NB4 (cell line): ENCODE measurements at places on chromosomes 12 and 14.

GRCh38 chr12:121468499-121468801 is 68.5 kb downstream of the RNF34 start:
- DNase-seq, result no peak

GRCh38 chr12:23862701-23863100 is 86.8 kb downstream of the SOX5 start:
- no peak for DNase-seq

GRCh38 chr12:122243965-122244364 is 18.1 kb upstream of the DIABLO start:
- no peak for DNase-seq

GRCh38 chr12:22283508-22283907 is 51.0 kb downstream of the ST8SIA1 start:
- no peak for DNase-seq

- no peak for DNase-seq
Observed at GRCh38 chr12:42857106-42857505, 267.6 kb upstream of the PRICKLE1 start.

GRCh38 chr12:117189725-117190209 is 503 bp downstream of the FBXO21 start:
- peak; percentile 67 for DNase-seq

DNA sequence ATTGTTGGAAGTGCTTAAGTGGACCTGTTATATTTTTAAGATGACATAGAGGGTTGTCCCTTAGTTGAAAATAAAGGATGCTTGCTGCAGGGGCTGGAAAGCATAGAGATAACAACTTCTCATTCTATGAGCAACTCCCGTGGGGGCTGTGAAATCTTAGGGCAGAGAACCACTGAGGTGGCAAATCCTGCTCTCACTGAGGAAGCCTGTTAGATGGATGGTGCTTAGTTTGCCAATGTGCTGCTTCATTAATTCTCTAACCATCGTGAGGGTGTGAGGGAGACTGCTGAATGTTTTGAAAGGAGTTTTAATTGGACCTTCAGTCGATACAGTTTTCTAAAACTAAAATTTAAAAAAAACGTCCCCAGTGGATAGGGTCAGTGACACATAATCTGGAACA is 46.5 kb downstream of the PTPRO start:
- DNase-seq, result peak; percentile 6

DNA sequence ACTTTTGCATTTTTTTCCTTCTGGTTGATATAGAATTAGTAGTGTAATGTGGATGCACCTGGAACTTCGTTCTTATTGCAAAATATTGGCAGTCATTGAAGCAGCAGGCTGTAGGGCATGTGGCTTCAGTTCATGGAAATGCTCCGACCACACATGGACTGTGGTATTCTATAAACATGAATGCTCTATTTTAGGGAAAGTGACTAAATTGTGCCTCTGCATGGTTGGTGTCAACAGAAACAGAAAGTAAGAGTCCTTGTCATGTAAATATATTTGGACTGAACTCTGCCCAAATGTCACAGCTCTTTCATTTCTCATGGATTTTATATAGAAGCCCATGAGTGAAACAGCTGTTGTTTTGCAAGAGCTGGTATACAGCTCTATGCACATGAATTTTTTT is 917.0 kb downstream of the LRFN5 start:
- DNase-seq, result no peak

DNA sequence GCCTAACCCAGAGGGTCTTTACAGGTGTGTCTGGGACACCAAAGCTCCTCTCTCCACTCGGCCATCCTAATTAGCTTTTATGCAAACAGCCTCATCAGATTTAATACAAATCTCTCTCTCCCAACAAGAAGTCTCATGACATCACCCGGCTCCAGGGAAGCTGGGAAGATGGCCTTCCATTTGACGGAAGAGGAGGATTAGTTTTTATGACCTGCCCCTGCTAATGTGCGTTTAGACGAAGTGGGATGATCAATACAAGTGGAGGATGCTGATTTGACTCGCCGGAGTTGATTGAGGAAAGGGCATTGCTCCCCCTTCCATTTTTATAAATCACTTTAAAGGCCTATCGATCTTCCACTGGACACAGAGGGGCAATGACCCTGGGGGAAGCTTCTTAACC is 239.2 kb downstream of the BCL11B start:
- DNase-seq, result no peak

DNA sequence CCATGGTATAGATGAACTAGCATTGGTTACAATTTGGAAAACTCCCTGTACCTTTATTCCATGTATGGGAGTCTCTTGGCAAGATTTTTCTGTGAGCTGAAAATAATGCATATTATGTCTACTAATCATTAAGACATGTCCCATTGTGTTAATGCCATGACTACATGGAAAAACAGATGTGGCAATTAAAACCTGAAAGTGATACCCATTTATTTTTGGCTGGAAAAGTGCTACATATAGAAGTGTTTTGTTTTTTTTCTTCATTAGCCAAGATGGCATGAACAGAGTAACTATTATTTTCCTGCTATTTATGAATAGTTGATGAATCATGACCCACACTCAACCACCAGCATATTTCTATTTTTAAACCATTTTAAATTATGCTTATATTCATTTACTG is 58.2 kb downstream of the ALG10B start:
- no peak for DNase-seq

- no peak for DNase-seq
Observed at GRCh38 chr14:99726538-99727095, 42.5 kb downstream of the CYP46A1 start.

- no peak for DNase-seq
Observed at GRCh38 chr14:57277062-57277461, 8.3 kb downstream of the AP5M1 start.

DNA sequence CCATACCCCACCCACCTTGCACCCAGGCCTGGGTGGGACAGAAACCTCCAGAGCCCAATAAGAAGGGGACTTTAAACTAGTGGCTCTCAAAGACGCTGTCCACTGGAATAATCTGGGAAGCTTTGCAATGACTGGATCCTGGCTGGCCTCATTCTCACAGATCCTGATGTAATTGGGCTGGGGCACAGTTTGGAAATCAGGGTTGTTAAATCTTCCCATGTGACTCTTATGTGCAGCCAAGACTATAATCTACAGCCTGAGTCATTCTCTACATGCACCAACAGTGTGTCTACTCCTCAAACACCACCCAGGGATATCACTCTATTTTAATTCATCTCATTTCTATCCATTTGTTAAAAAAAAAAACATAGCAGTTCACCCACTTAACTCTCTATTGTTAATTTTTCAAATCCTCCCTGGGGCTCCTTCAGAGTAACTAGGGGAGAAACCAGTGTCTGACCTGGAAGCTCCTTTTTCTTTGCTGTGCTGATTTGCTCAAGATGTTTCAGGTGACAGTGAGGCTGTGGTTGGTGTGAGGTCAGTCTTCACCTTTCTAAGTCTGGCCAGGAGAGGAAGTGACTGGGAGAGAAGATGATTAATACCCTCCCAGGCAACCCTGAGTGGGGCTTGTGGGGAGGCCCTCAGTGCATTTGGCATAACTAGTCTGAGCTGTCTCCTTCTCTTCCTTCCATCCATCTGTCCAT is 211.6 kb upstream of the SFSWAP start:
- DNase-seq, result no peak

- DNase-seq, result no peak
Observed at GRCh38 chr14:93956514-93957332, 19.6 kb downstream of the ASB2 start.

DNA sequence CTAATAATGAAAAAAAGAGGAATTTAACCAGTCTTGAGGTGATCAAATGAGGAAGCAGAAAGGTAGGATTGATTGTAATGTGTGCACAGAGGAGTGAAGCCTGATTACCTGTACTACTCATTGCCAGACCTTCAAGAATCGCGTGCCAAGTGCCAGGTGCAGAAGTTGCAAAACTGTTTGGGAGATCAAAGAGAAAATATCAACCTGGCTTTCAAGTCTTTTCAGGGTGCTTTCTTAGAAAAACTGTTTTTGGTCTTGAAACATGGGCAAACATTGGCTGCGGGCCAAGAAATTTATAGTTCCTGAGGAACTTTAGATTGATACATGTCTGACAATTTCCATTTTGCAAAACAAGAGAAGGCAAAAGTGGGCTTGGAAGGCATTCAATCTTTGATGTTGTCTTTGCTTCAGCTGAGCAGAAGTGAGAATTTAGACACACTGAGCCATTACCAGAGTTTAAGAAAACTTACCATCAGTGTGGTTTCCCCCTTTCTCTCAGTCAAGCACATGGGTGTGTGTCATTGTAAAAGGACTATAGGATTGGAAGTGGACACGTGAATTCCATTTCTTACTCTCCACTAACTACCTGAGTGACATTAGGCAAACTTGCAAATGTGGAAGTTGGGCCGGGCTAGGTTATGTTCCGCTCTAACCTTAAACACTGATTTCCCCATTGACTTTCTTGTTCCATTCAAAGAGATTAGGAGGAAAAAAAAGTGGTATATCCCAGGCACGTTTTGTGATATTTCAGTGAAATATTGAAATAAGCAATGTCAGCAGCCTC is 486.2 kb downstream of the DIO2 start:
- no peak for DNase-seq

GRCh38 chr12:15979096-15980092 is 68.3 kb downstream of the DERA start:
- DNase-seq, result peak; percentile 6

DNA sequence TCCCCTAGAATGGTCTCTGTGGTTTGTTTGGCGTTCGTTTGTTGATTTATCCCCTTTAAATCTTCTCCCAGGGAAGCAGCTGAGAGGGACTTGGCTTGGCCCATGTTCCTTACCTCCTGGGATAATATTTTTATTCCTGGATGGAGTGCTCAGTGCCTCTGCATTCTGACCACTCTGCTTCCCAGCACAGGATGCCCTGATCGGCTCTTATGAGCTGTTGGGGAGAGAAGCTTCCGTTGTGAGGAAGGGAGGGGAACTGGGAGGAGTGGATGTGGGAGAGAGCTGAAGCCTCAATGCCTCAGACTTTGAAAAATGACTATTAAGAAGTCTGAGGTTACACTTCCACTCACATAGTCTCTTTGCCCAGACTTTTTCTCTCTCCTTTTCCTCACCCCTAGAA is 114.8 kb downstream of the SMOC1 start:
- DNase-seq, result no peak

GRCh38 chr12:109264095-109264942 is 44.8 kb downstream of the FOXN4 start:
- peak; percentile 86 for DNase-seq

- DNase-seq, result no peak
Observed at GRCh38 chr12:121812320-121812871, 8.6 kb downstream of the SETD1B start.

- no peak for DNase-seq
Observed at GRCh38 chr12:3365463-3366411, 125.3 kb upstream of the PRMT8 start.

GRCh38 chr14:58060077-58060476 is 91.9 kb downstream of the ARMH4 start:
- no peak for DNase-seq

DNA sequence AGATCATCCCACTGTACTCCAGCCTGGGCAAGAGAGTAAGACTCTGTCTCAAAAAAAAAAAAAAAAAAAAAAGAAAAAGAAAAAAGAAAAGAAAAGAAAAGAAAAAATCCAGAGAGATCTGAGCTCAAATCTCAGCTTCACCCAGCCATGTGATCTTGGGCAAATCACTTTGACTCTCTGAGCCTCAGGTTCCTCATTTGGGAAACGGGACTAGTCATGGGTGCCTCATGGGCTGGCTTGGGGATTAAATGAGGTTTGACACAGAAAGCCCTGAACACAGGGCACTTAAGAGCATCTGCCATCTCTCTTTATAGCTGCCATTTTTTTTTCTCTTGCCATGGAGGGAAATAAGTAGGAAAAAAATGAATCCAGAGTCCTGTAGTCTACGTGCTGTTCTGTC is 86.2 kb upstream of the MYL2 start:
- DNase-seq, result peak; percentile 40

- DNase-seq, result no peak
Observed at GRCh38 chr12:71270057-71270456, 112.3 kb upstream of the TSPAN8 start.

DNA sequence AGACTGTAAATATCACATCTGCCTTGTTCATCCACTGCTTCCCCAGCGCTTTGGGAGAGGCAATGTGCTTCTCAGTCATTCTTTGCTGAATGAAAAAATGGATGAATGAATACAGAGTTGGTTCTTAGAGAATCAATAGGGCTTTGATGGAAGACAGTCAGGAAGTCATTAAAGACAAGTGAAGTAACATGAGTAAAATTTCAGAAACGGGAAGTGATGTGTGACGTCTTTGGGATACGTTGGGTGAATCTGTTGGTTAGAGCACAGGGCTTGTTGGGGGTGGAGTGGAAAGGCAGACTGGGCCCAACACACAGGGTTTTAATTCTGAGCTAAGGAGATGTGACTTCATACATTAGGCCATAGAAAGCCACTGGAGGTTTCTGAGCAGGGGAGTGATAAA is 39.0 kb upstream of the NRXN3 start:
- DNase-seq, result peak; percentile 52

DNA sequence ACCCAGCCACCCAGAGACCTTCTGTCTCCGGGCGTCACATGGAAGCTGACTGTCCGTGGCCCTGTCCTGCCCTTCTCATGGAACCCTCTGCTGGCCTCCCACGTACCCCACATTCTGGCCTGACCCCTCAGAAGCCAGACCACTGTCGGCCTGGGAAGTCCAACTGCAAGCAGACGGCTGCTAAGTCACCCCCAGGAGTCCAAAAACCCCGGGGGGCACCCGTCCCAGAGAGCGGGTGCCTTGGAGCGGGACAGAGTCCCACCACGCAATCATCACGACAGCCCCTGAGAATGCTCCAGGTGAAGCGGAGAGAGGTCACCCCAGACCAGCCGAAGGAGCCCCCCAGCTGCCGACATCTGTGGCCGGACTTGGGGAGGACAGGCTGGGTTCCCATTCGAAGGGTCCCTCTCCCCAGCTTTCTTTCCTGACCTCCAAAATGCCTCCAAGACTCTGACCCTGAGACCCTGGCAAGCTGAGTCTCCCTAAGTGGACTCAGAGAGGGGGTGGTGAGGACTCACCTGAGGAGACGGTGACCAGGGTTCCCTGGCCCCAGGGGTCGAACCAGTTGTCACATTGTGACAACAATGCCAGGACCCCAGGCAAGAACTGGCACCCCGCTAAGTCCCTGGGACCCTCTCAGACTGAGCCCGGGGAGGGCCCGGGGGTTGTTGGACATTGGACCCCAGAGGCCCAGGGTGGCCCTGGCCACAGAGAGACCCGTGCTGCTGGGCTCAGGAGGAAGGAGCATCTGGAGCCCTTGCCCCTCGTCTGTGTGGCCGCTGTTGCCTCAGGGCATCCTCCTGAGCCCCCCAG is 337.1 kb downstream of the TMEM121 start:
- no peak for DNase-seq
